ENCODE measurements at places on chromosomes 4 and X. TPM values are rescaled to one million over a fixed set of nuclear protein-coding genes. Genes with fewer than 3 reads are reported as not detected.

Gene SLC4A4
- total RNA-seq = 22.0 TPM

Gene RIPPLY1
- total RNA-seq = not detected

Gene FBXW7
- total RNA-seq = 65.5 TPM

Gene SSR4
- 140 TPM for total RNA-seq

Gene SPANXD
- total RNA-seq = not detected

Gene JAKMIP1
- not detected for total RNA-seq

Gene BRS3
- not detected for total RNA-seq

Gene EXOC1L
- total RNA-seq = not detected

Gene GPAT3
- 38.5 TPM for total RNA-seq

Gene MFSD8
- total RNA-seq = 10.9 TPM

Gene CENPVL2
- total RNA-seq = not detected

Gene MORF4L2
- 171 TPM for total RNA-seq

Gene SYTL4
- 3.5 TPM for total RNA-seq

Gene GDI1
- total RNA-seq = 114 TPM

Gene MAGEB17
- 0.30 TPM for total RNA-seq

Gene ACOT9
- total RNA-seq = 72.6 TPM

Gene RHOXF2B
- not detected for total RNA-seq

Gene BEND4
- total RNA-seq = not detected

Gene HGFAC
- total RNA-seq = 0.38 TPM

Gene MAGEA2
- total RNA-seq = not detected

Gene EPHA5
- total RNA-seq = 0.22 TPM

Gene P2RY4
- 0.24 TPM for total RNA-seq

Gene ERVMER34-1
- total RNA-seq = 3.4 TPM

Gene GPR143
- not detected for total RNA-seq

Gene TMEM35A
- total RNA-seq = 0.11 TPM

Gene SH3D19
- 142 TPM for total RNA-seq

Gene REELD1
- total RNA-seq = 0.22 TPM

Gene NPFFR2
- total RNA-seq = not detected

Gene HTR2C
- not detected for total RNA-seq

Gene RPS6KA6
- total RNA-seq = 0.40 TPM

Gene PCGF3
- 24.3 TPM for total RNA-seq

Gene SPANXC
- total RNA-seq = not detected

Gene SLC6A14
- 0.05 TPM for total RNA-seq

Gene ZAR1
- not detected for total RNA-seq

Gene C1QTNF7
- 2.3 TPM for total RNA-seq

Gene HTN1
- total RNA-seq = not detected

Data from cardiac septum (tissue), 1 donor.